ENCODE measurements at places on chromosomes 11 and 22.
A peak's percentile ranks its signal among the peaks of the same experiment; 100 is the strongest.

DNA sequence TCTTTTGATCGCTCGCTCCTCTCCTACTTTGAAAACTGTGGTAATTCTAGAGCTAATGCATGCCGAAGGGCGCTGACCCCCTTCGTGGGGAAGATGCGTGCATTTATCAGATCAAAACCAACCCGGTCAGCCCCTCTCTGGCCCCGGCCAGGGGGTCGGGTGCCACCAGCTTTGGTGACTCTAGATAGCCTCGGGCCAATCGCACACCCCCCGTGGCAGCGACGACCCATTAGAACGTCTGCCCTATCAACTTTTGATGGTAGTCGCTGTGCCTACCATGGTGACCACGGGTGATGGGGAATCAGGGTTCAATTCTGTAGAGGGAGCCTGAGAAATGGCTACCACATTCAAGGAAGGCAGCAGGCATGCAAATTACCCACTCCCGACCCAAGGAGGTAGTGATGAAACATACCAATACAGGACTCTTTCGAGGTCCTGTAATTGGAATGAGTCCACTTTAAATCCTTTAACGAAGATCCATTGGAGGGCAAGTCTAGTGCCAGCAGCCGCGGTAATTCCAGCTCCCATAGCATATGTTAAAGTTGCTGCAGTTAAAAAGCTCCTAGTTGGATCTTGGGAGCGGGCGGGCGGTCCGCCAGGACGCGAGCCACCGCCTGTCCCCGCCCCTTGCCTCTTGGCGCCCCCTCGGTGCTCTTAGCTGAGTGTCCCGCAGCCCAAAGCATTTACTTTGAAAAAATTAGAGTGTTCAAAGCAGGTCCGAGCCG is 3898.2 kb upstream of the OR11H1 start:
- DNase-seq = no peak

DNA sequence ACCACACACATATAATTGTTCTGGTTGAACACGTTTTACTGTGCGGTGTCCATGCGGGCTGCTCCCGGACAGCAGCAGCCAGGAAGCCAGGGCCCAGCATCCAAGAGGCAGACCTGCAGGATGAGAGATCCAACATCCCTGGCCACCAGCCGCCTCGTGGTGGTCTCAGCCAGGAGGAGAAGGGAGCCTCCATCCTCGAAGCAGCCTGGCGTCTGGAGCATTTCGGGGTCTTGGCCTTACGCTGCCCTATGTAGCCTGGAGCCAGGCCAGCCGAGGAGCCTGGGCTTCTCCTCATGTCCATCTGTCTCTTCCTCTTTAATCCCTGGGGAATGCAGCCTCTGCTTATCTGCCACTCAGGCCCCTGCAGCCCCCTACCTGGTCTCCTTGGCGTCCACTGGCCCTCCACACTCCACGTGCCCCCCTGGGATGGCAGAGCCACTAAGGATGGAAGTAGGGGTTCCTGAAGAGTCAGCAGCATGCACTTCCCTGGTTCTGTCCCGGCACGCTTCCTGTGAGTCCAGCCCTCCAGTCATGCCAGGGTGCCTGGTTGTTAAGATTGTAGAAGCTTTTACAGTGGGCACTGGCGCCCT is 253.2 kb downstream of the TBC1D22A start:
- no peak for DNase-seq

DNA sequence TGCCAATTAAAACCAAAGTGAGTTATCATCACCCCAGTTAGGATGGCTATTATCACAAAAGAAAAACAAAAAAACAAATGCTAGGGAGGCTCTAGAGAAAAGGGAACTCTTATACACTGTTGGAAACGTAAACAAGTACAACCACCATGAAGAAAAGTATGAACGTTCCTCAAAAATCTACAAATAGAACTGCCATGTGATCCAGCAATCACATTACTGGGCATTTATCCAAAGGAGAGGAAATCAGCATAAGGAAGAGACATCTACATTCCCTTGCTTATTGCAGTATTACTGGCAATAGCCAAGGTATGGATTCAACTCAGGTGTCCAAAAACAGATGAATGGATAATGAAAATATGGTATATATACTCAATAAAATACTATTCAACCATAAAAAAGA is 1145.1 kb downstream of the LRRC4C start:
- DNase-seq = no peak

GRCh38 chr22:42834177-42834949 is 22.7 kb downstream of the ARFGAP3 start:
- DNase-seq = peak; percentile 30

DNA sequence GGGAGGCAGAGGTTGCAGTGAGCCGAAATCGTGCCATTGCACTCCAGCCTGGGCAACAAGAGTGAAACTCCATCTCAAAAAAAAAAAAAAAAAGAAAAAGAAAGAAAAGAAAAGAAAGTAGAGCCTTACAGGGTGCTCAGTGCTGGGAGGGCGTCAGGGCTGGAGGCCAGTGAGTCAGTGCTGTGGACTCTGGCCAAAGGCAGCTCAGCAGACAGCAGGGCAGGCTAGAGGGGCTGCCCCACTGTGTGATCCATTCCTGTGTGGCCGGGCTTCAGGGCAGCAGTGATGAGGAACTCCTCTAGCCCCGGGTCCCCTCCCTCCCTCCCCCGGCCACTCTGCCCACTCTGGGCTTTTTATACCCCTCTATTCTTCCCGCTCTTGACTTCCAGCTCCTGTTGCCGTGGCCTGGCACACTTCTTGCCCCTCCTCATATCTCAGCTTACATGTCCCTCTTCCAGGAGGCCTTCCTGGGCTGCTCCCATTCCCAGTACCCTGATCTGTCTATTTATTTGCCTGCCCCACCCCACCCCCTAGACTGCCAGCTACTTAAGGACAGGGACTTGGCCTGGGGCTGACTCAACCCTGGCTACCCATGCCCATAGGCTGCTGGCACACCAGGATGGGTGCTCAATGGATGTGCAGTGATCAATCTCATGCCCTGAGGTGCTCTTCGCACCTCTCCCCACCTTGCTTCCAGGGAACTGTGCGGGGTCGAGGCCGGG is 10.1 kb downstream of the SYT12 start:
- no peak for DNase-seq

GRCh38 chr11:8717544-8717875 is 34.9 kb downstream of the RPL27A start:
- DNase-seq = no peak

DNA sequence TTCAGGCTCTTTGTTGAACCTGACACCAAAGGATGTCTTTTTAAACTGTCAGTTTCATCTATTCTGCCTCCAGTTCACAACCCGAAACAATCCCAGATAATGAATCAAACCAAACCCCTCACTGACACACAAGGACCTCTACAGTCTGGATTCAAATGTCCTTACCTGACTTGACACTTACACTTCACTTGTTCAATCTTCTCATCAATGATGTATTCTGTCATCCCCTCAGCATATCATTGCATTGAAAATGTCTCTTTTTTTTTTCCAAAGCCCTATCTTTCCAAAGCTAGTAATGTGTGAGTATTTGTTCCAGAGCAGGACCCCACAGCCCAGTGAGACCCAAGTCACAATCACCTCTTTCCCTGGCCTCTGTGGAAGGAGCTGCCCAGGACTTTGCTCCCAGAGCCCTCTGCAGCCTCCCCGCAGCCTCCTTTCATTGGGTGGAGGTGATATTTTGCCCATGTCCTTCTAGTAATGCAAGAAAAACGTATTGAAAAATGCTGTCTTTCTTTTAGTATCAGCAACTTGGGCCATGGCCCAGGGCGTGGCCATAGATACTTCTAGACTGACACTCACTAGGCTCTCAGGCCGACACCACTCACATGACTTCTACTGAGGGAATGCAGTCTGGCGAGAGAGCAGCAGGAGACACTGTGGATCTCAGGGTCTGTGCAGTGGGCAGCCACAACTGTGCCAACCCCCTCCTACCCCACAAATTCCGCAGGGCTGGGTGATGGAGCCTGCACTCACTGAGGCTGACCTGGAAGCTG is 18.2 kb downstream of the RFPL3 start:
- DNase-seq = no peak

DNA sequence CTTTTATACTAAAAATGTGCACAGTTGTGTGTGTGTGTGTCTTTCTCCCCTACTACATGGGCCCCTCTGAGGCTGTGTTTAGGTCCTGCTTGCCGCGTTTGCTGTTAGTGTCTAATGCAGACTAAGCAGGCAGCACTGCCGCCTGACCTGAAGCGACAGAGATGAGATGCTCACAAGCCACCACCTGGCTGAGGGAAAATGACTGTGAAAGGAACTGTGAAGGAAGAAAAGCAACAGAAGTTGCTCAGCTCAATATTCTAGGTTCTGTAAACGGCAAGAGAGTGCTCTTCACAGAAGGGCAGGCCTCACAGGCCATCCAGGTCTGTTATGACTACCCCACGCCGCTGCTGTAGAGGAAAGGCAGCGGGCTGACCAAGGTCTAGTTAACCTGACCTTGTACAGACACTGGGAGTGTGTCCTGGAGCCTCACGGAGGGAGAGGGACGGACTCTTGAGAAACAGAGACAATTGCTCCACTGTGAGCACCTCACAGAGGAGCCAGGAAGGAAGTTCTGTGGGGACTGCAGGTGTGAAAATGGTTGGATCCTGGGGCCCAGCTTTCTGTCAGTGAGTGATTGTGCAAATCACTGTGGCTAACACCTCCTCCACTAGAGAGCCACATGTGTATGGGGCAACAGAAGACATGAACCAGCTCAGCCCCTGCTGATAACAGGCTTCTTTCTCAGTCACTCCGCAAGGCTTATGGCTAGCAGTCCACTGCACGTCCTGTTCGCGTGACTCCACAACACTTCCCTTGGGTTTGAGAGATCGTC is 31.3 kb upstream of the YPEL1 start:
- DNase-seq = peak; percentile 96

DNA sequence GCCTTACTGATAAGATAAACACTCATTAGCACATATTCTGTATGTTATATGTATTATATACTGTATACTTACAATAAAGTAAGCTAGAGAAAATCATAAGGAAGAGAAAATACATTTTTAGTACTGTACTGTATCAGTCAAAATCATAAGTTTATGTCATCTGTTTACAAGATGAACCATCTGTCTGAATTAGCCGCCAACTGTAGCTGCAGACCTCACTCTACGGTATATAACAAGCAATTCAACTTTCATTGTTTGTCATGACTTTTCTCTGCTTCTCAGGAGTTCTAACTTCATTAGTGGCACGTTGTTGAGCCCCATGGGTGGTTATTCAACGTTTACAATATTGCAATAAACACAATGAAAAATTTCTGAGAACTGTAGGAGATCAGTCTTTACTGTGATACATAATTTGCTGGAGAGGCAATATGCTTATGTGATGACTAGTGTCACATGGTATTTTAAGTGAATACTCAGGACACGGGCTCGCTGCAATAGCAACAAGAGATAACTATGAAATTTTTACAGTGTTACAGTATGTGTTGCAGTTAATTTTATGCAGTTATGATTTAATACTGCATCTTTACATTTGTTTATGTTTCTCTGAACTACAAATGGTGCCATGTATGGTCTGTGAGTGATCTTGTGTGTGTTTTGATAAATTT is 132.2 kb upstream of the CTSC start:
- DNase-seq = no peak

DNA sequence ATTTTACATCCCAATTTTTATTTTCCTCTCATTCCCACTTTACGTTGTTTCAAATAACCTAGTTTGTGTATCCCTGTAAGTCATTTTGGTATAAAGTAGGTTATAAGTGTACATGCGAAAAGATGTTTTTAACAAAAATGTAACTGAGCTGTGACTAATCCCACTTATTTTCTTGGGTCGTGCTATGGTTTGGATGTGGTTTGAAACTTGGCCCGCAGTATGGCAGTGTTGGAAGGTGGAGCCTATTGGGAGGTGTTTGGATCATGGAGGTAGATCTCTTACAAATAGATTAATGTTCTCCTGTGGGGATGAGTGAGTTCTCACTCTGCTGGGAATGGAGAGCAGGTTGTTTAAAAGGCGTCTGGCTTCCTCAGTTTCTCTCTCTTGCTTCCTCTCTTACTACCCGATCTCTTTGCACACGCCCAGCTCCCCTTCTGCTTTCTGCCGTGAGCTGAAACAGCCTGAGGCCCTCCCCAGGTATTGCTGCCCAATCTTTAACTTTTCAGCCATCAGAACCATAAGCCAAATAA is 7.2 kb downstream of the RPL27A start:
- no peak for DNase-seq

DNA sequence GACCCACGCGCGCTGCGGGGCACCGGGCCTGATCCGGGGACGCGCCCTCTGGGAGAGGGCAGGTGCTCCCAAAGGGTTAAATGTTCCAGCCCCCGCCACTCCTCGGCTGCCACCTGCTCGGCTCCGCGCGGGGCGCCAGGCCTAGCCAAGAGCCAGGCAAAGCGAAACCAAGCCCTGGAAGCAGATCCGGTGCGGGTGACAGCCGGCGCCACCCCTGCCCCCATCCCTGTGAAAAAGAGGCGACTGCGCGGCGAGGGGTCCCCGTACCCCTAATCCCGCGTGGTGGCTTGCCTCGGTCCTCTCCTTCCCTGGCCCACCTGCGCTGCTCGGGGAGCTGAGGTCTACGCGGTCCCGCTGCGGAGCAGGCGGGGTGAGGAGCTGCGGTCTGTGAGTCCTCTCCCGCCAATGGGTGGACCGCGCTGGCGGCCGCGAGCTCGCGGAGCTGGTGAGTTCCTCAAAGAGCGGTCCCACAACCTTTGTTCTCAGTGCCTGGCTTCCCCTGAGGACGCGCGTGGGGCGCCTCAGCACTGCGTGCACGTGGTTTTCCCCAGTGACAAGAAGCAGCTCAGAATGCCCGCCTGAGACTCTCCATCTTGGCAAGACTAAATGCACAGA is at the start of gene ME3:
Gene ME3, minus strand, starts transcription at position 610 of the 615 bp plus-strand sequence.
- DNase-seq = peak; percentile 62

GRCh38 chr11:66912911-66913310 is 45.3 kb downstream of the PC start:
- no peak for DNase-seq

- no peak for DNase-seq
These were observed 7.6 kb upstream of the CHKA start for GRCh38 chr11:68128682-68129327.

DNA sequence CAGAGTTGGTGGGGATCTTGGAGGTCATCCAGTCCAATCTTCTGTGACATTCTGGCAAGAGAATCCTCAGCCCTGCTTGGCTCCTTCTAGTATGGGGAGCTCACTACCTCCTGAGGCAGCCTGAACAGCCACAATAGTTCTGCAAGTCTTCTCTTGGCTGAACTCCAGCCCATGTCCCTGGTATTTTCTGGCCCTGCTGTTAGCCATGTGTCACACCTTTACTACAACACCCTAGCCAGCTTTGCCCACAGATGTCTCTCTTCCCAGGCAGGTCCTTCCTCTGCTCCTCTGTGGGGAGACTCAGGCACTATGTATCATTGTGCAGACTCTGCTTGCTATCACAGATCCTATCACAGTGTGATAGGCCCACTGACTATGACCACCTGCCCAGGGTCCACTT is 297.7 kb downstream of the CTTN start:
- no peak for DNase-seq

GRCh38 chr11:13316528-13316961 is 39.0 kb downstream of the BMAL1 start:
- no peak for DNase-seq

GRCh38 chr11:14578541-14578956 is 58.4 kb upstream of the PSMA1 start:
- DNase-seq = peak; percentile 88

GRCh38 chr22:30864441-30865420 is 103.8 kb downstream of the MORC2 start:
- DNase-seq = no peak

- no peak for DNase-seq
These were observed 20.4 kb upstream of the L3MBTL2 start for GRCh38 chr22:41184679-41185078.

Measured in activated CD4-positive, alpha-beta T cell treated with anti-CD3 and anti-CD28 coated beads, Interleukin-10, Interleukin-2, amounts not matched to agents 100 ng/mL and 50 ng/mL, durations not matched to agents 16 hours and 8 hours (primary cell).